SHP77 treated with DMSO at 0.1 percent for 48 hours (cell line): ENCODE measurements at places on chromosomes 6 and 20.

DNA sequence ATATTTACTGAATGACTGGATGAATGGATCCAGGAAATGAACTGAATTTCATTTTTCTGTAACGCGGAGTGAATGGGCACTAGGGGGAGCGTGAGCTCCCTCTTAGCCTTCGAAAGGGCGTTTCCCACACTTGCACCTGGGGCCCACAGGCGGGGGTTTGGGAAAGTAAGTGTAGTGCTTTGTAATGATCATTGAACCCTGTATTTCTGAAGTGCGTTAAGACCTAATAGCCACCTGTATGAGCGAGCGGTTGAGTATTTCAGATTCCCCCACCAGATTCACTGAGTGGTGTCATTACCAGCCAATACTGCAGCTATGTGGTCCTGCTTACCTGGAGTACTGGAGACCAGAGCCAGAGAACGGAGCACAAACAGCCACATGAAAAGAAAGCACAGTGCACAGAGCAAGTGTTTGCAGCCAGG lies 10.5 kb downstream of the SYTL3 start:
- peak; percentile 33 for DNase-seq

GRCh38 chr20:1827974-1828785 lies 67.0 kb upstream of the SIRPA start:
- no peak for DNase-seq

- DNase-seq: no peak
Measured at GRCh38 chr20:4883546-4883945, 117.8 kb downstream of the SLC23A2 start.

DNA sequence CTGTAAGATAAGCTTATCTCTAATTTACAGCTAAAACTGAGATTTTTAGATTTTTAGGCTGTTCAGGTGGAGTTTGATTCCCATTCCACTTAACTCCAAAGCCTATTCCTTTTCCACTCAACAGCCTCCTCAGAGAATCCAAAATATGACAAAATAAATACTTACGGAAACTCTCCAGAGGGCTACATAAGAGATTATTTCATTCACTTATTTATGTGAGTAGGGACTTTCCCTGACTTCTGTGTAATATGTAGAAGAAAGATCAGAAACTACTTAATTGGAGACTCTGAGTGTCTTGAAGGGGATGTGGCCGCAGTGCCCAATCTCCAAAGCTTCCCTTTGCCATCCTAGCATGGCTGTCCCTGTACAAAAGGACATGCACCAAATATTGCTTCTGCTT lies 72.1 kb upstream of the ISM1 start:
- no peak for DNase-seq

- DNase-seq: no peak
Measured at GRCh38 chr20:58715801-58716475, 23.3 kb downstream of the NPEPL1 start.

DNA sequence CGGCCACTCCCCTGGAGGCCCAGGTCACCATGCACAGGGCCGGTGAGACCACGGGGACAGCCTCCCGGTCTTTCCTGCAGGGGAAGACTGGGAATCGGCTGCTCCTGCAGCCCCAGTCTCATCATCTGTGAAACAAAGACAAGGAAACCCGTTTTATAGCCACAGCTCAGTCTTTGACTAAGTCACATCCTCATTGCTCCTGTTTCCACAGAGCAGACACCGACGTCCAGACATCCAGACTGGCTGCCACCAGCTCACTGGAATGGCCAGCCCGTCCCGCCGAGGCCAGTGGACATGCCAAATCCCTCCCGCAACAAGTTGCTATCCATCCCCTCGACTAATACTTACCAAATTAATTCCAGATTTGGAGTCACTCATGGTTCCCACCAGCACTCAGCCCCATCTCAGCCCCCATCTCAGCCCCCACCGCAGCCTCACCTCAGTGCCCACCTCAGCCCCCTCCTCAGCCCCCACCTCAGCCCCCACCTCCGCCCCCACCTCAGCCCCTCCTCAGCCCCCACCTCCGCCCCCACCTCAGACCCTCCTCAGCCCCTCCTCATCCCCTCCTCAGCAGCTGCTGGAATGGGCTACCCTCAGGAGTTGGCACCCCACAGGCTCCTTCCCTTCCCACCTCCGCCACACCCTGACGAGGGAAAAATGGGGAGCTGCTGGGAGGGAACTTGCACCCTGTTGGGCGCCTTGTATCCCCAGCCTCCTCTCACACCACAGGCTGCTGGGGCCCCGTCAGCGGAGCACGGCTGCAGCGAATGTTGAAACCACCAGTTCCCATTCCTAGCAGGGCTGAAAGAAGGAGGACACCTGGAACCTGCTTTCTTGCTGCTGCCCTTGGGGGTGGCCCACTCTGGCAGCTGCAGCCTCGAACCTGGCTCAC lies 48.7 kb downstream of the YTHDF1 start:
- DNase-seq: no peak

DNA sequence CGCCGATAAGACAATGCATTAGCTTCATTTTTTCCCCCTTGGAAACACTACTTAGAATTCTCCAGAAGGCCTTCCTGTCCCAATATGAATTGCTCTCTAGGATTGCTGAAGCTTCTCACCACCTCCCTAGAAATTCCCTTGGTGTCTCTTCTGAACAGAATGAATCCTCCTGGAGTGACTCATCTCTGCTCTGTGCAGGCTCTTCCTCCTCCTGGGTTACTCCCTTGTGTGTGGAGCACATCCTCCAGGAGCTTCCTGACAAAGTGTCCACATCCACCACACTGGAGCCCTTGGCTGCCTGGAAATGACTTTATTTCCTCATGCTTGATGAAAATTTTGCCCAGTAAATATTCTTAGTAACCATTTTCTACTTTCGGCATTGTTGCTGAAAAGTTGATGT lies 54.4 kb downstream of the DTNBP1 start:
- DNase-seq: no peak

DNA sequence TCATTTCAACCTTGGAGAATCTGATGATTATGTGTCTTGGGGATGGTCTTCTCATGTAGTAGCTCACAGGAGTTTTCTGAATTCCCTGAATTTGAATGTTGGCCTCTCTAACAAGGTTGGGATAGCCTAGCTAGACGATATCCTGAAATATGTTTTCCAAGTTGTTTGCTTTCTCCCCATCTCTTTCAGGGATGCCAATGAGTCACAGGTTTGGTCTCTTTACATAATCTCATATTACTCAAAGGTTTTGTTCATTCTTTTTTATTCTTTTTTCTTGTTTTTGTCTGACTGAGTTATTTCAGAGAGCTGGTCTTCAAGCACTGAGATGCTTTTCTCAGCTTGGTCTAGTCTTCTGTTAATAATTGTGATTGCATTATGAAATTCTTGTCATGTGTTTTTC lies 42.7 kb upstream of the COL9A1 start:
- DNase-seq: no peak

DNA sequence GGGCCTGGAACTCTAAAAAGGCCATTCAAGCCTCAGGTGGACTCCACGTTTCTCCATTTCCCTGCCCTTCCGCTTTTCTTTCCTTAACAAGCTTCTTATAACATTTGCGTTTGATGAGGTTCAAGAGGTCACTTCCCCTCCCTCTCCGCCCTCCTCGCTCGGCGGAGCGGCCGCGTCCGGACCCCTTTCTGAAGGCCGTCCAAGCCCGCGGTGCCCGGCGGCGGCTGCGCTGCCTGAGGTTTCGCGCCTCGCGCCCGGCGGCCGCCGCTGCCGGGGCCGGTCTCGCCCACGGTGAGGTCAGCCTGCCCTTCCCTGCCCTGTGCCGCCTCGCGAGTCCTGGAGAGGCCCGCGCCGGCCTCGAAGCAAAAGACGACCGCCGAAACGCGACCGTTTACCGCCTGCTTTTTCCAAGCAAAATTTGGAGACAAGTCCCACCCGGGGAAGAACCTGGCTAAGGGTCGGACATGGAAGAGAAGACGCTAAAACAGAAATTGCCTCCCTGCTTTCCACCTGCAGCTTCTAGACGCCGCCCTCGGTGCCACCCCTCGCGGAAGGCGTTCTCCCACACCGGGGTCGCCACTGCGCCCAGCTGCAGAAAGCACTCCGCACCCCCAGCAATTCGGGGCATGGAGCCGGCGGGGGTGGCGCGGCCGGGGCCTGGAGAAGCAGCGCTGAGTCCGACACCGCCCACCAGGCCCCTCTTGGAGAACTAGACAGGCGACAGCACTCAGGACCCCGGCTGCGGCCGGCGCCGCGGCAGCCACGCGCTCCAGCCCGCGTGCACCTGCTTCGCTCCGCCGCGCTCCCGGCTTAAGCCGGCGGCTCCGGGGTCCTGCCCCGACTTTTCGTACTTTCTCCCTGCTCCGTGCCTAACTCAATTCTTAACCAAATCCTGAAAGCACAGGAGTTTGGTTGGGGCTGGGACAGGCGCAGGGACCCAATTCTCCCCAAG lies 11.0 kb upstream of the FOXF2 start:
- DNase-seq: no peak

GRCh38 chr6:70314296-70314695 lies 11.4 kb upstream of the COL9A1 start:
- no peak for DNase-seq

GRCh38 chr6:113959235-113959634 lies 11.7 kb downstream of the HDAC2 start:
- no peak for DNase-seq

GRCh38 chr6:108640104-108640503 lies 79.4 kb downstream of the FOXO3 start:
- DNase-seq: no peak

- DNase-seq: no peak
Measured at GRCh38 chr6:111747829-111748228, 125.4 kb downstream of the FYN start.

DNA sequence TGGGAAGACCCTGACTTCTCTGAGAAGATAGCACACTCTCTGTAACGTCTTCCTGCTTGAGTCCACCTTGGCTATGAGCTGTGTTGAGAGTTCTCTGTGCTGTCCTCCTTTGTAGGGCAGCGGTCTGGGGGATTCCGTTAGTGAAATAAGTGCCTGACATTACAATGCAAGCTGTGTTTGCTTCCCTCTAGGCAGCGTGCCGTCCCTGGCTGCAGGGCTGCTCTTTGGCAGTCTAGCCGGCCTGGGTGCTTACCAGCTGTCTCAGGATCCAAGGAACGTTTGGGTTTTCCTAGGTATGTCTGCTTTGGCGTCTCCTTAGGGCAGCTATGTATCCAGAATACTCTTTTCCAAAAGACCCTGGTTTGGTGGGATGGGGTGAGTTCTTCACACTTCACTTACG lies 2.8 kb downstream of the TMEM14C start:
- no peak for DNase-seq

- no peak for DNase-seq
Measured at GRCh38 chr6:12596731-12597130, 119.8 kb upstream of the PHACTR1 start.

GRCh38 chr20:31721408-31722256 lies 1.0 kb downstream of the BCL2L1 start:
- no peak for DNase-seq

- DNase-seq: peak; percentile 41
Measured at GRCh38 chr6:15061908-15062515, 183.9 kb upstream of the JARID2 start.

DNA sequence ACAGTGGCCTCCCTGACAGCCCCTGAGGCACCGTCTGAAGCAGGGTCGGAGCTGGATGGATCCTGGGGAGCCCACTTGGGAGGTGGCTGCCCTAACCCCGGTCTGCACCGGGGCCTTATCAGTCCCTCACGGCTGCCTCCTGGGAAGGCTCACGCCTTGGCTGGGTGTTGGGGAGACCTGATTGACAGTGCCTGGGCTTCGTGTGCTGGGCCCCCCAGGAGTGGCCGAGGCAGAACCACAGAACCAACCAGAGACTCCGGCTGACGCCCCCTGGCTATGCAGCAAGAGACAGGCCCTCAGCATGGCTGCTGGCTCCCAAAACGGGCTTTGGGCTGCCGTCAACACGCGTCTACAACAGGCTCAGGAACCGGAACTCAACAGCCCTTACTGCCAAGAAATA lies 219.6 kb downstream of the TAF4 start:
- DNase-seq: no peak

GRCh38 chr6:139759086-139759485 lies 384.6 kb upstream of the CITED2 start:
- no peak for DNase-seq

GRCh38 chr6:100433726-100434435 lies 30.8 kb downstream of the SIM1 start:
- no peak for DNase-seq

DNA sequence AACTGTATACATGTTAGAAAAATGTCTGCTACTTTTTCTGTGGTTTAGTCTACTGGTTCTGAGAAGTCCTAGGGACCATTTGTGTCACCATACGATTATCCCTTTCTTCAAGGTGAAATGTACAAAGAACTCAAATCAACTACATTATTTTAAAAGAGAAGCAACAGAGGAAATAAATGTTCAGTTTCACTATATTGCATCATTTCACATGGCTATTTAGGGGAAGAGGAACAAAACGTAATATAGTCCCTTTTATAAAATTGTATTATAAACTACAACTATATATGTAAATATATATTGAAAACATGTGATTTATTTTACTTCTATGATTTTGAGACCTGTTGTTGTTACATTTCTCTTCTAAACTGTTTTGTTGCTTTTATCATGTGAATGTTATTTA lies 1308.0 kb downstream of the EPHA7 start:
- DNase-seq: no peak

GRCh38 chr6:112606656-112607435 lies 259.7 kb downstream of the RFPL4B start:
- DNase-seq: no peak

GRCh38 chr20:21099751-21100577 lies 6.2 kb downstream of the LINC00237 start:
- no peak for DNase-seq

- DNase-seq: no peak
Measured at GRCh38 chr6:49155316-49155715, 307.7 kb downstream of the MMUT start.

GRCh38 chr6:20172842-20173456 lies 39.3 kb downstream of the MBOAT1 start:
- DNase-seq: no peak

GRCh38 chr6:43296780-43297497 lies 1.1 kb upstream of the SLC22A7 start:
- no peak for DNase-seq

GRCh38 chr20:32606107-32606506 lies 21.0 kb upstream of the NOL4L start:
- no peak for DNase-seq

DNA sequence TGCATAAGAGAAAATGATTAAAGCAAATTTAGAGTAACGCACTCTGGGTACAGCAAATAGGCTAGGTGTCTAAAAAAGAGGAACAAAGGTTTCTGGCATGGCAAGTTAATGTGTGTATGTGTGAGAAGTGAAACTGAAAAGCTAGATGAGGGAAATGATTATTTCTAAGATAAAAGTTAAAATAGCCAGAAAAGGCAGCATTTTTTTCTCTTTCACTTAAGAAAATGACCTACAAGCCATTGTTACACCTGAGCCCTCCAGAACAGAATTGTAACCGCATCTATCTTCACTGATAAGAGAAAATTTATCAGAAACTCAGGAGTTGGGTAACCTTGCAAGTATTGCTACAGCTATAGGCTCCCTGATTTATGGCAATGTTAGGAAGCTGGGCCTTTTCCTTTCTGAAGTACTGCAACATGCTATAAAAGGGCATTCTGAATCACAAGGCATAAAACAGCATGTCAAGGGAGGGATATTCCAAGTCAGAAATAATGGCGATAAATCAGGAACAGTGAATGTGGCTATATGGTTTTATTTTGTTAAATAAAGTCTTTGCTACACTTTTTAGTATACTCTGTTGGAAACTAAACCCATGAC lies 395.3 kb downstream of the TBC1D32 start:
- DNase-seq: no peak
